ENCODE measurements at places on chromosomes 4 and X.

- no peak for DNase-seq
Observed at GRCh38 chr4:104989371-104989770, 157.3 kb upstream of the TET2 start.

GRCh38 chr4:32778025-32778424 lies 2057.9 kb downstream of the PCDH7 start:
- no peak for DNase-seq

DNA sequence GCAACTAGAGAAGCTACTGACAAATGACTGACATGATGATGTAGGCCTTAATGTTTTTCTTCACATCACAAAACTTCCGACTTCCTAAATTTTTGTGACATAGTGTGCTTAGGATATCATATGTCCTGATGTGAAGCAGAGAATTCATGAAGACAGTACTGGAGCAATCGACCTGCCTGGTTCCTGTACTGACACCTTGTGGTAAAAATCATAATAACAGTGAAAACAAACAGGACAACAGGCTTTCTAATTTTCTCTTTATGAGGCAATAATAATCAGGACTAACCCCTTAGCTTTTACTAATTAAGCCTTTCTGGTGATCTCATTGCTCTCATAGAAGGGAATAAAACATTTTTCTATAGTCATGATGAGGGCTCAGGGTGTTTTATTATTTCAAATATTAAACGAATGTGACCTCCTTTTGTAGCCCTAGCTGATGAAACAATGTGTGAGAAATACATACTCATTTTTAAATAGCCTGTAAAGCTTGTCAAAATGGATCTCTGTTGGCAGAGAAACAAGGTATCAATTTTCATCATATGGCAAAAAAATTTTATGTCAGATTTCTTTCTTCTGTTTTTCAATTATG lies 158.4 kb downstream of the TENT5D start:
- DNase-seq: no peak

DNA sequence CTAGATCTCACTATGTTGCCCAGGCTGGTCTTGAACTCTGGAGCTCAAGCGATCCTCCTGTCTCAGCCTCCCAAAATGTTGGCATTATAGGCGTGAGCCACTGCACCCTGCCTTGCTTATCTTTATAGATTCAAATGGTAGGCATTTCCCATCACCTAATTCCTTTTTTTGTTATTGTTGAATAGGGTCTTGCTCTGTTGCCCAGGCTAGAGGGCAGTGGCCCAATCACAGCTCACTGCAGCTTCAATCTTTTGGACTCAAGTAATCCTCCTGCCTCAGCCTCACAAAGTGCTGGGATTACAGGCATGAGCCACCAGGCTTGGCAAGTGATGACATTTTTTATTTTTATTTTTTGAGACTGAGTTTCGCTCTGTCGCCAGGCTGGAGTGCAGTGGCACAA lies 16.7 kb upstream of the WDR45 start:
- no peak for DNase-seq

- DNase-seq: no peak
Observed at GRCh38 chr4:53702334-53703266, 111.3 kb upstream of the LNX1 start.

DNA sequence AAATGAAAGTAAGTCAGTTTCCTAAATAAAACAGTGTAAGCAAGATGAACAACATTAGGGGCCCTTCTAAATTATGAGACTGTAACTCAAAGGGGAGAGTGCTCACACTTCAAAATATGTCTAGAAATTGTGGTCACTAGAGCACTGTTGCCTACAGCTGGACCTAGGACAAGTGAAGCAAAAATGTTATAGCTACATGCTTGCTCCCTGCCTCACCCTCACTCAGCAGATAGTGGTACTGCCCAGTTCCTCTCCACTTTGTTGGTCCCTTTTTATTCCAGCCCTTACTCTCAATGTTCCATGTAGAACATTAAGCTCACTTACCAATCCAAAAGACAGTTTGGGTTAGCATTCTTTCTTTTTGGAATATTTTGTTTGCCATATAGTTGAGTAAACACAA lies 147.3 kb downstream of the GRIA3 start:
- DNase-seq: no peak

- no peak for DNase-seq
Observed at GRCh38 chrX:132483488-132483887, 5.3 kb downstream of the MBNL3 start.

- DNase-seq: no peak
Observed at GRCh38 chr4:108078024-108078733, 88.5 kb downstream of the HADH start.

DNA sequence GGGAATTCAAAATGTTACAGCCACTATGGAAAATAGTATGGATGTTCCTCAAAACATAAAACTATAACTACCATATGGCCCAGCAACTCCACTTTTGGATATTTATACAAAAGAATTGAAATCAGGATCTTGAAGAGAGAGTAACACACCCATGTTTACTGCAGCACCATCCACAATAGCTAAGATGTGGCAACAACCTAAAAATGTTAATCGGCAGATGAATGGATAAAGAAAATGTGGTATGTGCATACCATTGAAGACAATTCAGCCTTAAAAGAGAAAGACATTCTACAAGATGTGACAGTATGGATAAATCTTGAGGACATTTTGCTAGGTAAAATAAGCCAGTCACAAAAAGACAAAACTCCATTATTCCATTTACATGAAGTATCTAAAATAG lies 171.9 kb downstream of the DCHS2 start:
- DNase-seq: no peak

DNA sequence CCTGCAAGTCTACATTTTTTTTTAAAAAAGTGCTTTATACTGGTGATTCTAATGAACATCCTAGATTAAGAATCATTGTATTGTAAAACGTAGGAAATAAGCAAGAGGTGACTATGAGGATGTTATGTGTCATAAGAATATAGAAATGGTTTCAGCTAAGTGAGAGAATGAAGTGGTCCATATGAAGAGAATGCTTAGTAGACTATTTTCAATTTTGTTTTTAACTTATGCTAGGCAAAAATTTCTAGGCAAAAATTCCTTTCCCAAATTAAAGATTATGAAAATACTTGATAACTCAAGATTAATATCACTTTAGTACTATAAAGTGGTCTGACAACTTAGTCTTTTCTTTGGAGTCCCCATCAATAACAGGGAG lies 825 bp downstream of the DYNLT3 start:
- DNase-seq: no peak

All from stimulated activated CD4-positive, alpha-beta T cell treated with anti-CD3 and anti-CD28 coated beads, Interleukin-4, amount 100 ng/mL, for 48 hours (primary cell).